NCI-H748 treated with DMSO at 0.1 percent for 48 hours (cell line): ENCODE measurements at places on chromosomes 1 and 21.
A peak's percentile ranks its signal among the peaks of the same experiment; 100 is the strongest.

- no peak for DNase-seq
These were observed 11.8 kb upstream of the SLAMF7 start for GRCh38 chr1:160727316-160727640.

- DNase-seq, result no peak
These were observed 35.6 kb downstream of the ADARB1 start for GRCh38 chr21:45109831-45110492.

GRCh38 chr21:32378956-32379355, 13.9 kb downstream of the URB1 start:
- no peak for DNase-seq

GRCh38 chr1:203211812-203212211, 17.7 kb downstream of the CHIT1 start:
- no peak for DNase-seq

DNA sequence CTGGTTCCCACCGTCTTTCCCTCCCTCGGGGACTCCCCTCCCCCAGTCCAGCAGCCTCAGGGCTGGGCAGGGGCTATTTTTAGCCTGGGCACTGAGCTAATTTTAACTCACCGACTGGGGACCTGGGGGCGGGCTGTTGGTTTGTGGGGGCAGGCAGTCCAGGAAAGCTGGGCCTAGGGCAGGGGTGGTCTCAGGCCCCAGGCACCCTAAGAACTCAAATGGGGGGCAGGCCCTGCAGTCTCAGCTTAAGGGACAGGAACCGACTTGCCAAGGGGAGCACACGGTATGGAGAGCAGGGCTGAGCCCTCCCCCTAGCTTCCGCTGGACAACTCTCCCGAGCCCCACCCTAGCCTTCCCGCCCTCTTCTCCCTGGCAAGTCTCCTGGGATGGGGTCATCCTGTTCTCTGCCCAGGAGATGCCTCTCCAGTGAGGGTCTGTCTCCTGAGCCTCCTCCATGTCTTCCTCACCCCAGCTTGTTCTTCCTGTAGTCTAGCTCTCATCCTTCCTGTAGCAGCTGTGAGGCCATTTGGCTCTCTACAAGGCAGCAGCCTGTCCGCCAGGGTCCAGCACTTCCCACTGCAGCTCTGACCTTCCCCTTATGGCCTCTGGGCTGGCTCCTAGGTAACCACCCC, 10.1 kb downstream of the MEF2D start:
- no peak for DNase-seq

GRCh38 chr1:42933610-42934491, 24.8 kb downstream of the SLC2A1 start:
- DNase-seq, result no peak

DNA sequence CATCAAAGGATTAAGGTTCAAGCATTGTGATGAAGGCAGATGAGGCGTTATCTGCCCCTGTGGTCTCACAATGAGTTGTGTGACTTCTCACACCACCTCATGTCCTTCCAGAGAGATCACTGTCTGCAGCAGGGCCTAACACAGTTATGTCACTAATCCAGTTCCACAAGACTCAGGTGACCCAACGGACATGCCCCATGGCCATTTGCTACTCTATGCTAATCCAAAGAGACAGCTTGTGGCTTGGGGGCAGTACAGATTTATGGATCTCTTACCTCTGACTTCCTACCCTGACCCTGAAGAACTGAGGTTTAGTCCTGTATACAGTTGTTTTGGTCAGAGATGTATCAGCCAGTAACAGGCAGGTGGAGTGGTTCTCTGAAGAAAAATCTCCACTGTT, 147.1 kb downstream of the GLUL start:
- DNase-seq, result no peak

DNA sequence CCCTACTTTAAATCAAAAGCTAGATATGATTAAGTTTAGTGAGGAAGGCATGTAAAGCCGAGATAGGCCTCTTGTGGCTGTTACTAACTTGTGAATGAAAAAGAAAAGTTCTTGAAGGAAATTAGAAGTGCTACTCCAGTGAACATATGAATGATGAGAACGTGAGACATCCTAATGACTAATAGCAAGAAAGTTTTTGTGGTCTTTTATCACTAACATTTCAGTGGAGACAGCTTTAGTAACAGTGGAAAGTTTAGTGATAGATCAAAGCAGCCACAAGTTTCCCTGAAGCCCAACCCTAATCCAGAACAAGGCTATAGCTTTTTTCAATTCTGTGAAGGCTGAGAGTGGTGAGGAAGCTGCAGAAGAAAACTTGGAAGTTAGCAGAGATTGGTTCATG, 73.6 kb upstream of the LRRC8B start:
- DNase-seq, result no peak

GRCh38 chr1:96964761-96965160, 243.2 kb downstream of the PTBP2 start:
- no peak for DNase-seq

GRCh38 chr1:22776035-22776613, 65.5 kb downstream of the EPHB2 start:
- no peak for DNase-seq

GRCh38 chr1:204564835-204565234, 48.6 kb downstream of the MDM4 start:
- no peak for DNase-seq

DNA sequence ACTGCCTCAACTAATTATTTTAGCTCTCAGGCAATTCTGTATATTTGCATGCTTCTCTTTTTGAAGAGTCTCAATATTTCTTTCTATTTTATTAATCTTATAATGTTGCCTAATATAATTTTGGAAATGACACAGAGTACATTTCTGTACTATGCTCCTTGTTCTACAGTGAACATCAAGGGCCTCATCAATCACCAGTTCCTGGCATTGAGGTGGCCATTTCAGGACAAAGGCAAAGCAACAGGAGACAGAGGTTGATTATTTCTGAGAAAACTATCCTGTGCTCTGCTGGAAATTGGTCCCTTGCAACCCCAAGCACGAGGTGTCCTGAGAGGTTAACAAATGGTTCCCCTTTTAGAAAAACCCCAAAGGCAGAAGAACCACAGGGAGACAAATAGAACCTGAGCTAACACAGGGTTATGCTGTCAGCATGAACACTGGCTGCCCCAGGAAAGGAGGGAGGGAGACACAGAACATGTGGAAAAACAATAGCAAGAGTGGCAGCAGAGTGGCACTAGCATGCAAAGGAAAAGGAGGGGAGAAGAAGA, 63.9 kb upstream of the VAV3 start:
- DNase-seq, result no peak

- DNase-seq, result no peak
These were observed 42.1 kb upstream of the TP53BP2 start for GRCh38 chr1:223887747-223888418.

DNA sequence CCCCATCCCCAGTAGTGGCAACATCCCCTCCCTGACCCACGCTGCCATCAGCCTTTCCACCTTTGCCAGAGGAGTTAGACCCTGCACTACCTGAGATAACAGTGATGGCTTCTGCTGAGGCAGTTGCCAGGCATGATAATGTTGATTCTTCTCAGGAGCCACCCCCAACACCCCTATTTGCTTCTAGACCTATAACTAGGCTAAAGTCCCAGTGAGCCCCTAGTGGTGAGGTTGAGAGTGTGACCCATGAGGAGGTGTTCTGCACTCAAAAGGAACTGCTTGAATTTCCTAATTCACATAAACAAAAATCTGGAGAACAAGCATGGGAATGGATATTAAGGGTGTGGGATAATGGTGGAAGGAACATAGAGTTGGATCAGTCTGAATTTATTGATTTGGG, 159.6 kb upstream of the COL11A1 start:
- DNase-seq, result no peak

DNA sequence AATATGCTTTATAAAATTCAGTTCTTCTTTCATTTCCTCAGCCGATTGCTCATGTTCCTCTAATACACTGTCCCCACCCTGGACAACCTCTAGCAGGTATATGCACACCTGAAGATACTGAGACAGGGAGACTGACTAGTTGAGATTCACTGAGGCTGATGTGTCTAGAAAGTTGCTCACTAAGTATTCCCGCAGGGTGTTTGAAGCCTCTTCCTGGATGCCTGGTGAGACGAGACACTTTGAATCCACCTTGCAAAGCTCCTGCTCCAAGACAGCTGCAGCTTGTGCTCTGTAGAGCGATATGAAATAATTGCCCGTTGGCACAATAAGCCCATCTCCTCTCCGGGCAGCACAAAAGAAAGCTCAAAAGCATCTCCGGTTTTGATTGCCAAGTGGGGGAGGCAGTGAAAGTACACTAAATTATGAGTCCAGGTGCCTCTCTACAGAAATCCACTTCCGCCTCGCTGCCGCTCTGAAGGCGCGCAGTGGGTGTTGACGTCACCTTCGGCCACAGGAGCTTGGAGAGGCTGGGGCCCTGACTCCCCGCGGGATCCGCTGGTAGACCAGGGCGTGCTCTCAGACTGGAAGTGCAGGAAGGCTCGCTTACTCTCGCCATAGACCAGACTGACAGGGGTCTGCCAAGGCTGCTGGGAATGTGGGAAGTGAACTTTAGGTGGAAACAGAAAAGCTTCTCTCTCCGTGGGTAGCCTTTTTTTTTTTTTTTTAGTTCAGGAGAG, 46.3 kb downstream of the GPA33 start:
- peak; percentile 76 for DNase-seq

DNA sequence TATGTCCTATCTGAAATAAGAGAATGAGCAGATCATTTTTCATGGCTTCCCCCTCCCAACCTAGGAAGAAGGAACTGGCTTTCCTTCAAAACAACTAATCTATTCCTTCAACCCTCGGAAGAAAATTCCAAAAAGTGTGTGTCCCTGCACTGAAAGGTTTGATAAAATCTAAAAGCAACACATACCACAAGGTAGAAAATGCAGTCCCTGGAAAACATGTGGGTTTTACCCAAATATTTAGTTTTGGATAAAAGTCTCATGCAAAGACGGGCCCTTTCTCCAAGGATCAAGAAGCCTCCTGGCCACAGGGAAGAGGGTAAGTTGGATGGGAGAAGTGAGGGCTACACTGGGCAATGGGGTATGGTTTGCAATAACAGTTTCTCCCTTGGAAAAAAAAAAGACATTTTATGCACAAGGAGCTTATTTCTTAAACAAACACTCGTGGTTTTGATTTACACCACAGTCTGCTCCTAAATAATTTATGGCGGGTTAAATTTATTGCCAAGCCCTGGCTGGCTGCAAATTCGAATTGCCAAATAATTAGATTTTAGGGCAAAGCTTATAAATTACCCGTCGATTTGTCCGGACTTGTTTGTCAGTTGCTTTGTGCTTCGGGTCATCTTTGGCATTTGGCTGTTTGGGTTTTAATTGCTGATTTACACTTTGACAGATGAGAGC, 28.9 kb downstream of the ERI3 start:
- DNase-seq, result no peak

DNA sequence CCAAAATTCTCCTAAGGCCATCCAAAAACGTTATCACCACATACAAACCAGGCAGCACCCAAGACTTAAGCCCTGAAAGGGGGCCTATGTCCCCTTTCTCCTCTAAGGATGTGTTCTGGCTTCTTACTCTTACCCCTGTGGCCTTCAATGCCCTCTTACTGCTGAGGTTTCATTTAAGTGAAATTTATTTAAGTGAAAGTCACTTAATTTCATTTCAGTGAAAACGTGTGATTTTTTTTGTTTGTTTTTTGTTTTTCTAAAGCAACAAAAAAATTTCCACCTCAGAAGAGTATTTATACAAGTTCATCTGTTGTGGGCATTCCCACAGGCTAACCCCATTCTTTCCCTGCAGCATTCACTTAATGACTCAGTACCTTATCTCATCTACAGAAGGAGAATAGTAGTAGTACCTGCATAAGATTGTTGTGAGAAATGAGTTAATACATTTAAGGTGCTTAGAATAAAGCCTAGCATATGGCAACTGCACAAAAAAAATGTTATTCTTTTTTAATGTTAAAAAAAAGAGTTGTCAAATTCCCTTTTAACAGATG, 220.6 kb downstream of the CHRM3 start:
- DNase-seq, result no peak

GRCh38 chr1:22044690-22045420, 7.7 kb upstream of the CDC42 start:
- no peak for DNase-seq

- DNase-seq, result no peak
These were observed 17.5 kb upstream of the VSIG8 start for GRCh38 chr1:159879977-159880376.

- no peak for DNase-seq
These were observed 16.7 kb downstream of the TMEM63A start for GRCh38 chr1:225865514-225865913.

DNA sequence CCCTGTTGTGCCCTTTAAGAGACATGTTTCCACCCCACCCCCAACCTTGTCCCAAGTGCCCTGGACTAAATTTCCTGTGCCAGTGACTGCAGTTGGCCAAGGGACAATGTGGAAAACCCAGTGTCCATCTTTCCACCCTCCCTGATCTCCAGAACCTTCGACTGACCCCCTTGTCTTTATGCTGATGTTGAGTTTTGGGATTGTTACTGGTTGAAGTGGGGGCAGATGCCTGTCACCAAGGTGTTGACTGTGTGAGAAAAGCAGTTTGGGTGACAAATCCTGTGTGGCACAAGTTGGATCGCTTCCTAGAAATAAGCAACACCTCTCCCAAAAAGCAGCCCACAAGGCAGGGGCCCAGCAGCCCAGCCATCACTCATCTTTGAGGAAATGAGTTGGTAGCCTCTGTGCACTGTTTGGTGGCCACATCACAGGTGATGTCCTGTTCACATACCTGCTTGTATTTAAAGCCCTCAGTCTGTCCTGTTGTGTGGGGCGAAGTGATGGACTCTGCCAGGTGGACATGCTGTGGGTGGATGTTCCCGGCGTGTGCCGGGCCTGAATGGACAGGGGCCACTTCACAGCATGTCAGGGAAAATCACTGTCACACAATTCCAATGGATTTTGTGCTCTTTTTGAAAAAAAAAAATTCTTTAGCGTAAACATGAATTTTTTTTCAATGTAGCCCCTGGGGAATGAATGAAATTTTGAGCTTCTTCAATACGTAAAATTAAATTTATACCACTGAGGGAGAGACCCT, 6.6 kb upstream of the MIIP start:
- DNase-seq, result no peak

- DNase-seq, result no peak
These were observed 87.9 kb downstream of the PDE4B start for GRCh38 chr1:65880611-65881010.

GRCh38 chr21:33828083-33828482, 87.5 kb downstream of the ATP5PO start:
- DNase-seq, result no peak

DNA sequence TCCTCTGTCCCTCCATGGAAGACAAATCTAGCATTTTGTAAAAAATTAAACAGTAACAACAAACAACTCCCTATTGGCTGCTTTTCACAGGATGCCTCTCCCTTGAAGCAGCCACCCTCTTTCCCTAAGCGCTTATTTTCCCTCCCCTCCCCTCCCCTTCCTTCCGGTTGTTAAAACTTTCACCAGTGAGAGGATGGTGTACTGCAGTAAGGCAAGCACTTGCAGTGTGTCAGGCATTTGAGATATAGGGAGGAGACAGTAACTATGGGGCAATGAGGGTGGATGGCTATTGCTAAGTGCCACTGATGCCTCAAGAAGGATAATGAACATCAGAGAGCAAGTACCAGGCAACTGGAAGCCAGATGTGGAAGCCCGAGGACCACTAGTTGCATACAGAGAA, 19.1 kb upstream of the KIAA1614 start:
- DNase-seq, result no peak

- DNase-seq, result no peak
These were observed 76.6 kb downstream of the TBX15 start for GRCh38 chr1:118911571-118911970.
